ENCODE measurements at places on chromosomes 13 and 19.

- DNase-seq = no peak
Observed at GRCh38 chr13:91739751-91740150, 341.3 kb downstream of the GPC5 start.

DNA sequence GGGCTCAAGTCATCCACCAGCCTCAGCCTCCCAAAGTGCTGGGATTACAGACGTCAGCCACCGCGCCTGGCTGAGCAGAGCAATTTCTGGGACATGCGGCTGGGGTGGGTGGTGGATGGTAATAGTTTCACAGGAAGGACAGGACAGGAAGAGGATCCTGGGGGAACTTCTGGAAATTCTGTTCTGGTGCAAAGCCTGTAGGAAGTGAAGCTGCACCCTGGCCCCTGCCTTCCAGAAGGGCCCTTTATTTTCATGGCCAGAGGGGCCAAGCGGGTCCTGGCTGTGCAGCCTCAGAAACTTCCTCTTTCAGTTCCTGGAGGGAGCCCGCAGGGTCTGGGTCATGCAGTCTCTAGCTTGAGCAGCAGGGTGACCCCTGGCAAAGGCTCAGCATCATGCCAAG lies 15.7 kb downstream of the FEM1A start:
- no peak for DNase-seq

DNA sequence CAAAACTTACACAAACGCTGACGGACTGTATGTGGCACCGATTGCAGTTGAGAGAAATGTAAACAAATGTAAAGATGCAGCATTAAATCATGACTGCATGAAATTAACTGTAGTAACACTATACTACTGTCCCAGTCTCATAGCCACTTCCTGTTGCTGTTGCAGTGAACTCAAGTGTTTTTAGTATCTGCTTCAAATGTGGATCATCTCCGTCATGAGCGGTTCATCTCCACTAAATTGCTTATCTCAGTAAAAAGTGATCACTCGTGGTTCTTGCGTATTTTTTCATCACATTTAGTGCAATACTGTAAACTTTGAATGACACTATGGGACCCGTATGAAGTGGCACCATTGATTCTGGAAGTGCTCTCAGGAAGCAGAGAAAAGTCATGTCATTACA lies 60.3 kb upstream of the RNF113B start:
- no peak for DNase-seq

GRCh38 chr19:41535029-41535622 lies 40.8 kb upstream of the CEACAM21 start:
- DNase-seq = no peak

DNA sequence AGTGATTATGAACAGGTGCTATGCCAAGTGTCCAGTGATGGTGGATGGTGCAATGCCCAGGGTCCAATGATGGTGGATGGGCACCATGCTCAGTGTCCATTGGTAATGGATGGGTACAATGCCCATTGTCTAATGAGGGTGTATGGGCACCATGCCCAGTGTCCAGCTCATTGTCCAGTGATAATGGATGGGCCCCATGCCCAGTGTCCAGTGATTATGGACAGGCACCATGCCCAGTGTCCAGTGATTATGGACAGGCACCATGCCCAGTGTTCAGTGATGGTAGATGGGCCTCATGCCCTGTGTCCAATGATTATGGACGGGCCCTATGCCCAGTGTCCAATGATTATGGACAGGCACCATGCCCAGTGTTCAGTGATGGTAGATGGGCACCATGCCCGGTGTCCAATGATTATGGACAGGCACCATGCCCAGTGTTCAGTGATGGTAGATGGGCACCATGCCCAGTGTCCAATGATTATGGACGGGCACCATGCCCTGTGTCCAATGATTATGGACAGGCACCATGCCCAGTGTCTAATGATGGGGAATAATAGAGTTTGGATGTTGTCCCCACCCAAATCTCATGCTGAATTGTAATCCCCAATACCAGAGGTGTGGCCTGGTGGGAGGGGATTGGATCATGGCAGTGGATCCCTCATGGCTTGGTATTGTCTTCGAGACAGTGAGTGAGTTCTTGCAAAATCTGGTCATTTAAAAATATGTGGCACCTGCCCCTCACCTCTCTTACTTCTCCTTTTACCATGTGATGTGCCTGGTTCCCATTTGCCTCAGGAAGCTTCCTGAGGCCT lies 87.8 kb downstream of the ANKRD10 start:
- no peak for DNase-seq

DNA sequence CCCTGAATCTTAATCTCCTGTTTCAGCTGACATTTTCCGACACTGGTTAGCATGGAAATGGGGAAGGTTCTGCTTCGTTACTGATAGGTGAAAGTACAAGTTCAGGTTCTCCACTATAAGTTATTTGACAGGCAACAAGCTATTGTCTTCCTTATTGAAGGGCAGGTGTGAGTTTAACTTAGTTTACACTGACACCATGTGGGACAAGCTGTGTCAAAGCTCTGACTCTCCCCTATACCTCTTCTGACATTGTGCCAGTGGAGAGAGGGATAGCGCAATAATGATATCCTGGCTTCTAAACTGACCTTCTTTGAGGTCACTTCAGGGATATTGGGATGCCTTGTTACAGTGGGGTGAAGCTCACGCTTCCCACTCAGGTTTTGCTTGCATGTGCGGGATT lies 587.0 kb upstream of the SLITRK5 start:
- DNase-seq = no peak

GRCh38 chr19:31312009-31312676 lies 37.1 kb downstream of the TSHZ3 start:
- DNase-seq = no peak

GRCh38 chr13:35675651-35676050 lies 199.2 kb upstream of the MAB21L1 start:
- no peak for DNase-seq

- no peak for DNase-seq
Observed at GRCh38 chr13:30151388-30151787, 156.0 kb downstream of the KATNAL1 start.

DNA sequence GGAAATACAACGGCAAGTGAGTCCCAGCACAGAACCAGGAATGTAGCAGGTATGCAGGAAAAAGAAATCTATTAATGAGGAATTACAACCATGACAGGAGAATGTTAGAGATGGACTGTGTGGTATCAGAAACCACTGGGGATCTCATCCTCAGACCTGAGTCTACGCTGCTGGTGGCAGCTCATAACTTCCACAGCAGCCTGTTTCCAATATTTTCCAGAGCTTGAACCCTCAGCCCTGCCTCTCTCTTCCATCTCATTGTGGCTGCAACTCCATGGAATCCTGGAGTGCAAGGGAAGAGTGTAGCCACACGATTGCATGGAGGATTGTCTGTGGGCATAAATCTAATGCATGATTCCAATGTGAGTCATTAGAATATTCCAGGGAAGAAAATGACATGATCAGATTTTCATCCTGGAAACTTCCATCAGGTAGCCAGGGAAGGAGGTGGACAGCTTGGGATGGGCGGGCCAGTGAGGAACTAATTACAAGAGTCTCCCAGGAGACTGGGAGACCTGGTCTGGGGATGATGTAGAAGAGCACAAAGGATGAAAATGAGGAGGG lies 14.9 kb downstream of the PLA2G4C start:
- DNase-seq = no peak

DNA sequence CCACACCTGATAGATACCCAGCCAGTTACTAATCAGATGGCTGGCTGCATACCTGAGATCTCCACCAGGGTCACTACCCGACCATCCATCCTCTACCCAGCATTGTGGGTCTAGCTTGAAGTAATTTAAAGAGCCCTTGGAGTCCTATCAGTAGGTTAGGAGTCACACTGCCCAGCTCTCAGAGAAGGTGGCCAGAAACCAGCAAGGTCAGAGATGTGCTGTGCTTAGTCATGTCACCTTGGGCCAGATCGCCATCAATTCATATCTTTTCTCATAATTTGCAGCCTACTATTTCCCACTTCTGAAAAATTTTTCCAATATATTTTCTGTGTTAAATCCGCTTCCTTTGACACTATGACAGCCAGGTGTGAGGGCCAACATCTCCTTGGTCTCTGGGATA lies 13.9 kb downstream of the SAMD4B start:
- no peak for DNase-seq

DNA sequence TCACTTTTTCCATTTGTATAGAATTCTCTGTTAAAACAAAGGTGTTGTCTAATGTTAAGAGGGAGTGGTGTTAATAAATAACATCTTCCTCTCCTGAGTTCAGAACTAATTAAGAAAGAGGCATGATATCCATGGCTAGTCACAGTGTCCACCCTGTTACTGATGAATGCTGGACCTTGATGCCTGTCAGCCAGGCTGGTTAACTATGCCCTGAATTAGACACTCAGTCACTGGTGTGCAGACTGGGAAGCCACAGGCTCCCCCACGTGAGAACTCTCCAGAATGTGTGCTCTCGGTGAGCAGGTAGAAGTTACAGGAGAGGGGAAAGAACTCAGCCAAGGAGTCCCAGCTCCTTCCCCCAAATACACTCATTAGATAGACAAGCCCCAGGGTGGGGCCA lies 56.1 kb upstream of the RNF113B start:
- no peak for DNase-seq

- no peak for DNase-seq
Observed at GRCh38 chr13:110403315-110403714, 96.2 kb downstream of the COL4A2 start.

DNA sequence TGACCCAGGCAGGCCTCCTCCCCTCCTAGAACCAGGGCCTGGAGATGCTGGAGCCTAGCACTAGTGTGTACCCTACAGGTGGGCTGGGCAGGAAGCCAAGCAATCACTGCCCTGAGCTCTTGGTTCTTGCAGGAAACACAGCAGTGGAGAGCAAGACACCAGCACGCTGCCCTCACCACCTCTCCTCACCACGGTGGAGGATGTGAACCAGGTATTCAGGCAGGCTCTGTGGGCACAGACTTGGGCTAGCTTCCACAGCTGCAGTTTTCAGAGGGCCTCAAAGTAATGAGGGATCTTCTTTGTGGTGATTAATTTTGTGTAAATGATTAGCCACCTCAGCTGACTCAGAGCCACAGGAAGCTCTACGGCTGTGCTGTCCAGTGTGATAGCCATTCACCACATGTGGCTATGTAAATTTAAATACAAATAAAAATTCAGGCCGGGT lies 13.6 kb upstream of the GPI start:
- DNase-seq = no peak

GRCh38 chr13:75165543-75166230 lies 316.3 kb downstream of the TBC1D4 start:
- no peak for DNase-seq

GRCh38 chr13:76974618-76974975 lies 17.3 kb upstream of the CLN5 start:
- no peak for DNase-seq

GRCh38 chr13:109939180-109939579 lies 152.8 kb upstream of the IRS2 start:
- no peak for DNase-seq

Data from central memory CD8-positive, alpha-beta T cell (primary cell).